ENCODE measurements at places on chromosomes 1 and 21.

DNA sequence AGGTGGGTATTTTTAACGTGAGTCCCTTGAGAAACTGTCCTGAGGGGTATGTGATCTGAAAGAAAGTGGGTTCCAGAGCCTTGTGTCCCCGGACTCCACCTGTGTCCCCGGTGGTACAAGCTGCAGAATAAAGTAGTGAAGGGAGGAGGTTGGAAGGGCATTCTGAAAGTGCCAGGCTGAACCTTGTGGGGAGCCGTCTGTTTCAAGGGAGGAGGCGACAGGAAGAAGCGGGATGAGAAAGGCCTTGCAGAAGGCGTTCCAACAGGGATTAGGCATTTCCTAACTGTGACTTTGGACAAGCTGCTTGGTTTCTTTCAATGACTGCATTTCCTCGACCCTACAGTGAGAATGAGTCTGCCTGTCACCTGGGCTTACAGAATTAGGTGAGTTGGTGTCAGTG is 5.8 kb downstream of the FOXD3 start:
- DNase-seq = no peak

DNA sequence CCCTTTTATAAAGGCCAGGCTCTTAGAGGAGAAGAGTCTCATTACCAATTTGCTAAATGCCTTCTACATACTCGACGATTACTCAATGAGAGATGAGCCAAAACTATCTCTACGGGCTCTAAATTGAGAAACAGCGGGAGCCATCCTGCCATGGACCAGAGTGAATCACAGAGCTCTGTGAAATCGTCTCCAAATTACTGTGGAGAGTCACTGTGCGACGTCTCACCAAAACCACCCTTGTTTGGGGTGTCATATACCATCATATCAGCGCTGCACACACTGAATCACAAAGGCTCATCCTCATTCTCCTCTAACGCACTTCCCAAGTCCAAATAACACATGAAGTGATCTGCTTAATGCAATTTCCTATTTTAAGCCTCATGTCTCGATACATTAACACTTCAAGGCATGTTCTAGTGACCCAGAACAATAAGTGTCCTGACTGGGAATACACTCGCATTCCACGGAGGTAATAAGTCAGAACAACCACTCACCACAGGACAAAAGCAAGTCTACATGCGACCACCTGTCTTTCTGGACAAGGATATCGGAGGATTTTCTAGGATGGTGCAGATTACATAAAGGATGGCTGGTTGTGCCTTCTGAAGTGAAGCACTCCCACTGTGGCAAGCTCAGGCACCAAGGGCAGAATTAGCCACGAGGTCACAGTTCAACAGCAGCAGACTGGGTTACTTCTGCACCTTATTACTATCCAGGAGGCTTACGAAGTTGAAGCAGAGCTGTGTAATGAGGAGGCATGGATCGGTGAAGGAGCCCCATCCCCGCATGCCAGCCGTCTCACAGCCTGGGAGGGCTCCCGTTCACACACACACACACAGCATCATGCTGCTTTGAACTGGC is 44.3 kb downstream of the NID1 start:
- no peak for DNase-seq

GRCh38 chr1:183989078-183989577 is 48.4 kb downstream of the COLGALT2 start:
- DNase-seq = no peak

GRCh38 chr1:176696689-176697088 is 233.7 kb downstream of the PAPPA2 start:
- DNase-seq = no peak

- no peak for DNase-seq
Measured at GRCh38 chr1:17587693-17588047, 48.2 kb downstream of the ARHGEF10L start.

GRCh38 chr1:12195416-12195815 is 28.6 kb downstream of the TNFRSF1B start:
- DNase-seq = no peak

- no peak for DNase-seq
Measured at GRCh38 chr1:109819906-109820305, 56.2 kb upstream of the EPS8L3 start.

DNA sequence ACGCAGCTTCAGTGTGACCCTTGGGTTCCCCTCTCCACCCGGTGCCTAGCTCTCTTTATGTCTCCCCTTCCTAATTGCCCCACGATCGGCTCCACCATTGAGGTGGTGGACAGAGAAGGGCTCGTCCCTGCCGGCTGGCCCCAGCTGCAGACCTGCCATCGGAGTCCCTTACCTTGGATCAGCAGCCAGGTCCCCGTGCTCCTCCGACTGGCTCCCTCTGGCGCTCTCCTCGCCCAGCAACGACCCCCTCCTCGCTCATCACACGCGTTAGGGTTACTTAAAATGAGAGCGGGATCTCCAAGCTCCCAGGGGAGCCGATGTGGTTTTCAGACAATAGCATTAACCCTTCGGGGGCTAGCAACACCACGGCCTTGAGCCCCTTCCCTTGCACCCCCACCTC is 8.1 kb upstream of the ETV3L start:
- no peak for DNase-seq

GRCh38 chr1:81114191-81114590 is 686.5 kb upstream of the ADGRL2 start:
- no peak for DNase-seq

GRCh38 chr1:26125946-26126320 is 14.3 kb downstream of the PDIK1L start:
- no peak for DNase-seq

GRCh38 chr1:78420181-78420580 is 70.6 kb upstream of the PTGFR start:
- DNase-seq = no peak

DNA sequence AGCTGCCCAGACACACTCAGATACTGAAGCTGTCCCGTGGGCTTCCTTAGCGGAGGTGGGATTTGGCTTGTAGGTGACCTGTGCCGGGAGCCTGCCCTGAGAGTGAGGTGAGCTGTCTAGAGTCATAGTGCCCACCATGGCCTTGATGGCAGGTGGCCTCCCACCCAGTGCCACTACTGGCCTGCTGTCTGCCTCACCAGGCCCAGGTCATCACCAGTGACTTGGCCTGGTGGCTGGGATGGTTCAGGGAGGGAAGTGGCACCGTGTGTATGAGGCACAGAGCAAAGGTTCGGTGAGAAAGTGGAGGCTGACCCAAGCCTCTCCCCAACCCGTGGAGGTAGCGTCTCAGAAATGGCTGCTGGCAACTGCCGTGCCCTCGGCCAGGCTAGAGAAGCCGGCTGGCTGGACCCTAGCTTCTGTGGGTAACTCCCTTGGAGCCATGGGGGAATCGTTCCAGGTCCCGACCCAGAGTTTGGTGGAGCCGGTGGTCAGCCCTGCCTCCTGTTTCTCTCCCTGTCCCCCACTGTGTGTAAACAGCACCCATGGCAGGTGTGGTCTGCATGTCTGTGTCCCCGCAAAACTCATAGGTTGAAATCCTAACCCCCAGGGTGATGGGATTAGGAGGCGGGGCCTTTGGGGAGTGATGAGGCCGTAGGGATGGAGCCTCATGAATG is 155.4 kb upstream of the C1orf174 start:
- DNase-seq = no peak

GRCh38 chr1:67879485-67879884 is 46.2 kb upstream of the GNG12 start:
- DNase-seq = no peak

DNA sequence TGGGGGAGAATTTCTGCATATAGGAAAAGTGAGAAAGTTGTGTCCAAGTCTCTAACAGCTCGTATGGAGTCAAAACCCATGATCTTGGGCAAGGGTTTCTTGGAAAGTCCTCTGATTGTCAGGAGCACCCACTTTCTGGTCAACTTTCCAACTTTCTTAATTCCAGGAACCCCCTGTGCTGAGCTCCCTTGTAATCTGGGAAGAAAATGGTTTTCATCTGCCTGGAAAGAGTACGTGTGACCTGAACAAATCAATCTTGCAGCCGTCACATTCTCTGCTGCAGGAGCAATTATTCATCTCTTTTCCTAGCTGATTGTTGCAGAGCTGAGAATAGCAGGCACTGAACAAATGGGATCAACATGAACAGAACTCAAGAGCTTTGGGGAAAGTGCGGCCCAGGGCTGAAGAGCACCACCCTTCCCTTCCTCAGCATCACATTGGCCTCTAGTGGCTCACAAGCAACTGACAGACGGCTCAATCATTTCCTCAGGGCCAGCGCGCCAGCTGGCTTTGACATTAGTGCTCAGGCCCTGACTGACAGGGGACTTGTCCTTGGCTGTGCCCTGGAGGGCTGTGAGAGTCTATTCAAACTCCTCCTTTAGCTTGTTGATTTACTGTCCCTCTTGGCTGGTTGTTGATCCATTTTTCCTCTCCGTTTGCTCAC is 295.2 kb downstream of the HLX start:
- DNase-seq = no peak

GRCh38 chr1:26493267-26493666 is 21.0 kb downstream of the HMGN2 start:
- no peak for DNase-seq

DNA sequence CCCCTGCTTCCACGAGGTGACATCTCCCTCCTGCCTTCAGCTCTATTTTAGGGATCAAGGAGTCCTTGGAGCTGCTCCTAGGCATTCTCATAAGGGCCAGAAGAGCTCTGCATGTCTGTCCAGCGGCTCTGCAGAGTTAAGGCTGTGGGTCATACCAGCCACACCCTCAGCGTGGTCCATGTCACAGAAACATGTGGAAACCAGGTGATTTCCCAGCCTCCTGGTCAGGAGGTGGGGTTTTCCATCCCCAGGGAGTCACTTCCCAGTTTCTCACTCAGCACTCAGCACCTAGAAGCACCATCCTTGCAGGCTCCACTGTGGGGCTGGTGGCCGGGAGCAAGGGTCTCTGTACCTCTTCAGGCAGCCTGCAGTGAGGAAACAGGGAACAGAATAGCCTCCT is 1.4 kb upstream of the TNFRSF1B start:
- DNase-seq = no peak

- no peak for DNase-seq
Measured at GRCh38 chr1:185824106-185824505, 89.9 kb downstream of the HMCN1 start.

GRCh38 chr1:14788080-14788479 is 189.6 kb downstream of the KAZN start:
- no peak for DNase-seq

- no peak for DNase-seq
Measured at GRCh38 chr1:5751163-5751540, 241.1 kb downstream of the NPHP4 start.

GRCh38 chr1:190759807-190760206 is 282.1 kb upstream of the BRINP3 start:
- no peak for DNase-seq

DNA sequence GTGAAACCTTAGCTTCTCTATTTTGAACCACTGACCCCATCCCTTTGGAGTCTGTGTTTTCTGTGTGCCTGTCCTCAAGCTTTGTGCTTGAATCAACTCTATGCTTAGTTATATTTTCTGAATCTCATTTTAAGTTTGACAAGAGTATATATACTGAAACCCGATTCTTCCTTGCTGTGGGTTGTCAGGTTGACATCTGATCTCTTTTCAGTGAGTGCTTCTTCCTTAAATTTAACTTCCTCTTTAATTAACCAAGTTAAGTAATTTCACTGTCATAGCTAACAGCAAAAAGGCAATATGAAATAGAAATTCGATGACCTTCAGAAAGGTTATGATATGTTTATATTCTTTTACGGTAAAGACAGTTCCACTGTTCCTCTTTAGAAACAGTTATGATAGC is 69.4 kb downstream of the C1orf21 start:
- no peak for DNase-seq

DNA sequence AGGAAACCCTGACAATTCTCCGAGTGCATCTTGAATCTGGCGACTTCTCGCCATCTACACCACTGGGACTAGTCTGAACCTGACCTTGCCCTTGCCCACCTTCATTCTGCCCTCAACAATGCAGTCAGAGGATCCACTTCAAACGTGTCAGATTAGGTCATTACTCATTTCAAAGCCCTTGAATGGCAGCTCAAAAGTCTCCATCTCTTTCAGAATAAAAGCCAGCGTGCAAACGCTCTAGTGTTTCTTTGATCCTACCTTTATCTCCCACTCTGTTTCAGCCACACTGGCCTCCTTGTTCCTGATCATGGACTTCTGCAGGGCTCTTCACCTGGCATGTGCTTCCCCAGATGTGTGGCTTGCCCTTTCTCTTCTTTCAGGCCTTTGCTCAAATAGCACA is 31.3 kb downstream of the SLC30A1 start:
- no peak for DNase-seq

- no peak for DNase-seq
Measured at GRCh38 chr1:232018231-232019025, 391.8 kb downstream of the DISC1 start.

Measured in activated CD4-positive, alpha-beta T cell treated with anti-CD3 and anti-CD28 coated beads for 1 hour (primary cell).